ENCODE measurements at places on chromosomes 11 and 22.

- DNase-seq = no peak
Observed at GRCh38 chr22:48670731-48671130, 1156.9 kb downstream of the BRD1 start.

GRCh38 chr22:49538006-49538405 lies 289.7 kb downstream of the BRD1 start:
- DNase-seq = no peak

DNA sequence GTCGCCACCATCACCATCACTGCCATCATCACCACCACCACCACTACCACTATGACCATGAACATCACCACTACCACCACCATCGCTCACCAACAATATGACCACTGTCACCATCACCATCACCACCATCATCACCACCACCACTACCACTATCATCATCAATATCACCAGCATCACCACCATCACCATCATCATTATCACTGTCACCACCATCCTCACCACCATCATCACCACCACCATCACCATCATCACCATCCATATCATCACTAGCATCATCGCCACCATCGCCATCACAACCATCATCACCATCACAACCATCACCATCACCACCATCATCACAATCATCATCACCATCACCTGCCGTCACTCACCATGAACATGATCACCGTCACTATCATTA lies 184.6 kb downstream of the SHANK2 start:
- DNase-seq = no peak

DNA sequence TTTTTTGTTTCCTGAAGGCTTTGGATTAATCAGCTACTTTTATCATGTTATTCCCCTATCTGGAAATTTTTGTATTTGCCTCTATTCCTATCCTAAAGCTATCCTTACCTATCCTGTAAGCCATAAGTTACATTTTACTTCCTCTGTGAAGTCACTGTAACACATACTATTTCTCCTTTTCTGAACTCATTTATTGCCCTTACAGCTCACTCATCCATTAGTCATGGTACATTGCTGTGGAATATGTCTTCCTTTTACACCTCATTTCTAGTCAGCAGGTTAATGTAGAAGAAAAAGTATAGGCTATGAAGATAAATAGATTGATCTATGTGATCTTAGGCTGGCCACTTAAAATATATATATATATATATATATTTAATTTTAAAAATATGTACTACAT lies 28.0 kb downstream of the SWAP70 start:
- no peak for DNase-seq

- DNase-seq = no peak
Observed at GRCh38 chr11:73989156-73989555, 6.5 kb upstream of the UCP2 start.

- DNase-seq = no peak
Observed at GRCh38 chr11:59879567-59879966, 985 bp downstream of the OOSP3 start.

- DNase-seq = no peak
Observed at GRCh38 chr11:1781593-1781975, 17.9 kb upstream of the CTSD start.

DNA sequence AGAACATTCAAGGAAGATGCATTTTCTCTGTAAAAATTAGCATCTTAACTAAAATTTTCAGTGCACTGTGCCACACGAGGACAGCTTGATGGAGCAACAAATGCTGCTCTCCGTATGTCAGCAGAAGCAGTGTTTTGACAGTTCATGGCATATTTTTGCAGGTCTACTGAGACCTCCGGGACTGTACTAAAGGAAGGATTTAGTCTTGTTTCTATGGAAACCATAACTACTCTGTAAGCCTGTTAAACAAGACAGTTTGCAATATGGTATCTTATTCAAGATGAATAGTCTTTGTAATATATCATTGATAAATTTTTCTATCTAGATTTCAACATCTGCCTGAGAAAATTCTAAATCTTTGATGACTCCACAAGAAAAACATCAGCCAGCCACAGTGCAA lies 184.0 kb upstream of the GUCY1A2 start:
- no peak for DNase-seq

DNA sequence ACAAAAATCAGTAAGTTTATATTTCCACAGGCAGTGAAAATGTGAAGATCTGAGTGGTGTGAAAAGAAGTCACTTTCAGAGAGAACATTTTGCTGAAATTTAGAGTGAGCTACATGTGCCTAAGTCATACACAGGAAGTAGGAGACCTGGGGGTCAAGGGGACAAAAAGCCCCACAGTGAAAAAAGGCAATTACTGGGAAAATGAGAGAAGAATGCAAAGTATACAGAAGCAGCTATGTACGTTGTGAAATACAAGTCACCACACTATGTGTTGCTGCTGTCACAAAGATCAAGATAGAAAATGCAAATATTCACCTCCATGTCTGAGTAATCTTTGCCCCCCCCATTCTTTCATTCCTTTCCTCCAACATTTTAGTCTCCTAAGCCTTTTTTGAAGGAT lies 21.6 kb upstream of the SESN3 start:
- no peak for DNase-seq

GRCh38 chr11:94740083-94741021 lies 27.8 kb upstream of the AMOTL1 start:
- no peak for DNase-seq

GRCh38 chr11:32729976-32730375 lies 64.5 kb downstream of the CCDC73 start:
- no peak for DNase-seq

DNA sequence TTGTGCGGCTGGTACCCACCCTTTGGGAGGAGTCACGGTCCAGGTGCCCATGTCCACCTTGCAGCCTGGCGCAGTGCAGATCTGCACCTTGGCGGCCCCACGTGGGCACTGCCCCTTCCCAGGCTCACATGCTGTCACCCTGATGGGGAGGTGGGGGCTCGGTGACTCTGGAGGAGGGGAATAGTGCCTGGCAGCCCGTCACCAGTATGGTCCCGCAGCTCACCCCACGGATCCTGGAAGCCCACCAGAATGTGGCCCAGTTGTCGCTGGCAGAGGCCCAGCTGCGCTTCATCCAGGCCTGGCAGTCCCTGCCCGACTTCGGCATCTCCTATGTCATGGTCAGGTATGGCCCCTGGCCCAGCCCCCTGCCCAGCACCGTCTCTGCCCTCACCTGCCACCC lies 5.2 kb downstream of the TRPT1 start:
- no peak for DNase-seq

DNA sequence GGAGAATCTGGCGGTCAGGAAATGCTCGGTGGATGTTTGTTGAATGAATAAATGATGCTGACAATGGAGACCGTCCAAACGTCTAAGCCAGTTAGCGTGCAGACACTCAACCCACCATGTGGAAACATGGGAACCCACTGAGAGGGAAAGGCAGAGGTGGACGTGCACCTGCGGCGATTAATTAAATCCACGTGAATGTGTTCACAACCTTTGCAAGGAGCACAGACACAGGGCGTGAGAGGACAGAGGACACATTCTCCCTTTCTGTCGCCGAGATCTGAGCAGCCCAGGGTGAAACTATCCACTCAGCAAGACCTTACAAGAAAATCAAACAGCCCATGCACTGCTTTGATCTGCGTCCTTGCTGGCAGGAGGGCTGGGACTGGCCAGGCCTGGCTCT lies 58.3 kb upstream of the LINC01488 start:
- DNase-seq = no peak

DNA sequence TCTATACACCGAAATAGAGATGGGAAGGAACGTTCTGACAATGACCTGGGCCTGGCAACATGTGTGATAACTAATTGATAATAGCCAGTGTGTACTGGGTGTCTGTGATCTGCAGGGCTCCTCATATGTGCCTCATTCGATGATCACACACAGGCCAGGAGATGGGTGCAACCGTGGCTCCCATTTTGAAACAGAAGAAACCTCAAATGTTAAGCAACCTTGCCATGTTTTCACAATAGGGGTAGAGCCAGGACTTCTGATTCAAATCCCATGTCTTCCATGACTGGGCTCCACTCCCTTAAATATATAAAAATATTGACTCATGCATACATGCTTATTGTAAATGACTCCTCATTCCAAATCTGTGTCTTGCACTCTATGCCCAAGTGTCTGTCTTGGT lies 11.1 kb downstream of the APOL3 start:
- DNase-seq = no peak

DNA sequence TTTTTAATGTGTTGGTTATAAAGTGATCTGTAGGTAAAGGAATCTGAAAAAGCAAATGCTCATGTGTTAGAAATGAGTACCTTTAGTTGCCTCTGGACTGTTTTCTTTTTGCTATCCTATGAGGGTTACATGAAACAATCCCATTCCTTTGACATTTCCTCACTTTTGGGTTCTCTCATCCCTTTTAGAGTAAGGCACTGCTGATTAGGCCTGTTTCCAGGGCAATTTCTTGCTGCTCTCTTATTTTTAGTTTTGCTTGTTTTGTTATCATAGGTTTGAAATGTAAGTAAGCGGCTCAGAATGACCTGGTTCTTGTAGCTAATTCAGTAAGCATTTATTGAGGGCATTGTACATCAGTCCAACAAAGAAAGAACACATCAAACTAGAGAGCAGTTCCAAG lies 138.9 kb downstream of the DDX10 start:
- DNase-seq = no peak

Data from stimulated activated CD8-positive, alpha-beta memory T cell treated with anti-CD3 and anti-CD28 coated beads, Interleukin-4, amount 100 ng/mL, for 1 hour (primary cell).